ENCODE measurements at places on chromosomes 5 and 9.

- DNase-seq: no peak
These were observed 6.3 kb downstream of the PJA2 start for GRCh38 chr5:109403469-109403868.

DNA sequence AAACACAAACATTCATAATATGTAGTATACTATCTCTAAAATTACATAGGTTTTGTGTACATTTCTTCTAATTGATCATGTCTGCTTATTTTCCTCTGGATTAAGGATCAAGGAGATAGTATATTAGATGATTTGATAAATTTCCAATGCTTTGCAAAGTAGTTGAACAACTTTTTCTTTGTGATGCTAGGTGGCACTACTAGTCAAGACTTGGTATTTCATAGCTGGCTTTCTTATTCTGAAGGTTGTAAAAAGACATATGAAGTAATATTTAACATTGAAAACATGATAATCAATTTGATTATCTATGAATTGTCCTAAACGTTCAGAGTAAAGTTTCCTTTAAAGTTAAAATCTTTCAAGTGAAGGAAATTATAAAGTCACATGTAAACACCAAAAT, 106.1 kb upstream of the FGF10 start:
- no peak for DNase-seq

GRCh38 chr5:95845391-95845790, 22.9 kb upstream of the GLRX start:
- DNase-seq: no peak

- DNase-seq: no peak
These were observed 5.0 kb upstream of the EBF1 start for GRCh38 chr5:159104759-159105144.

GRCh38 chr5:58069846-58070245, 390.0 kb downstream of the PLK2 start:
- no peak for DNase-seq

DNA sequence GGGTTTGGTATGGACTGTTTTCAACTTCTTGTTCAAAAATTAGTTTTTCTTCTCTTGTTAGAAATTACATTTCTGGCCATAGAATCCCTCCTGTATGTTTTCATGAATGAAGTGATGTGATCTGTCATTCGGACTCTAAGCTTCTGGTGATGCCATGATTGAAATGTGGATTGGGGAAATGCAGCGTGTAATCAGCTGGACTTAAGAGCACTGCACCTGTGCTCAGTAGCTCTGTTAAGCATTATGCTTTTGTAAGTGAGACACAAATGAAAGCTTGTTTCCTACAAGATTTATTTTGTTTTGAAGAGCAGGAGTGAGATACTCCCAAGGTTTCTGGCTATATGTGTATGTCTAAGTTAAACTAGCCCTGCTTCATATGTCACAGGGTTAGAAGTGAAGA, 24.0 kb upstream of the FAM120AOS start:
- DNase-seq: no peak

- no peak for DNase-seq
These were observed 499.4 kb downstream of the ISL1 start for GRCh38 chr5:51882647-51883046.

DNA sequence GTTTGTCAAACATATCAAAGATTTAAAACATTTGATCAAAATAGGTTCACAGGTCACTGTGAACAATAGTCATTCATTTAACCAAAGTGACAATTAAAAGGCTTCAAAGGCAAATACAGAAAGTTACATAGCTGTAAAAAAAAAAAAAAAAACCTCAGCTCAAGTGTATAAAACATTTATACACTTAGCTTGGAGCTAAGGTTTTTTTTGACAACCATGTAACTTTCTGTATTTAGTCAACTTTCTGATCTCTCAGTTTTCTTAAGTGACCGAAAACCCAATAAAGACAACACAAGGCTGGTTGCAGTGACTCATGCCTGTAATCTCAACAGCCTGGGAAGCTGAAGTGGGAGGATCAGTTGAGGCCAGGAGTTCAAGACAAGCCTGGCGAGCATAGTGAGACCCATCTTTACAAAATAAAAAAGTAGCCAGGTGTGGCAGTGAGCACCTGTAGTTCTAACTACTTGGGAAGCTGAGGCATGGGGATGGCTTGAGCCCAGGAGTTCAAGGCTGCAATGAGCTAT, 16.4 kb upstream of the UBTD2 start:
- DNase-seq: no peak

DNA sequence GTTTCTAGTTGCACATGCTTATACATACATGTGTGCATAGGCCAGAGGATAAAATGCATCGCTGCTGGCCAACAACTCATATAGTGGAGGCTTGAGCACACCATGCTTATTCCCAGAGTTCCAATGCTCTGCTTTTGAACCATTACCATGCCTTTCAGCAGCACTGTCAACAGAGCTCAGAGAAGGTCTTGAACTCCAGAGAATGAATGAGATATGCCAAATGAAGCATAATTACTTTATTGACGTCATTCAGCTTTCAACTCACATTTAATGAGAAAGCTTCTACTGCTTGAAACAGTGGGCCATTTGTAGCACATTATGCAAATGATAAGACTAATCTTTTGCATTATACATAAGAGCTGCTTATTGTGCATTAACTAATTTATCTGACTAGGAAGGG, 765.3 kb upstream of the GRAMD2B start:
- DNase-seq: no peak

- peak; percentile 56 for DNase-seq
These were observed 575.8 kb downstream of the TLE1 start for GRCh38 chr9:81113453-81114124.

DNA sequence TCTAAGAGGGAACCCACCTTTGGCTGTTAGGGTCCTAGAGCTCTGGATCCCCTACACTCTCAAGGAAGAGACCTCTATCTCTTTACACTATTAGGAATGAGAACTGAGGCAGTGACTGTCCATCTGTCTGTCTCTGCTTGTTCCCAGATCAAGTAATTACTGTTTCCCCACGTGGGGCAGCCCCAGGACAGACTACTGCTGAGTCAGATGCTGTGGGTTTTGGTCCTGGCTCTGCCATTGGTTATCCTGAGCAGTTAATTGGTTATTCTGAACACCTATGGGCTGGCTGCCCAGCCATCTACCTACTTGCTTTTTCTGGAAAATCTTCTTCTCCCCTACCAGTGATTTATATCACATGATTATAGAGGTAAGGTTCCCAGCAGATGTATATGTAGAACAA, 33.3 kb downstream of the FBXO10 start:
- DNase-seq: no peak

DNA sequence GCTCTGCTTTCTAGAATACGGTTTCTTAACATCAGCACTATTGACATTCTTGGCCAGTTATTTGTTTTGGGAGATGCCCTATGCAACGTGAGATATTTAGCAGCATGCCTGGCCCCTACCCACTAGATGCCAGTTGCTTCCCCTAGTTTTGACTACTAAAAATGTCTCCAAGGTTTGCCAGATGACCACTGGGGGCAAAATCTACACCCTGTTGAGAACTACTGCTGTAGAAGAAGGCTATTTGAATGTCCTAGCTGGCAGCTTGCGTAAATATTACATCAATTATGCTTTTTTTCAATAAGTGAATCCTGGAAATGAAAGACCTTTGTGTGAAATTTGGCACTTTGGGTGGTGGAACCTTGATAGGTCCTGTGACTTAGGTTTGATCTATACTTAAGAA, 5.0 kb downstream of the NCBP1 start:
- no peak for DNase-seq

GRCh38 chr5:136309376-136309775, 56.0 kb downstream of the TRPC7 start:
- DNase-seq: no peak

- no peak for DNase-seq
These were observed 11.6 kb downstream of the CEMIP2 start for GRCh38 chr9:71756753-71757152.

- DNase-seq: no peak
These were observed 334.1 kb downstream of the RFX3 start for GRCh38 chr9:3191715-3192114.

DNA sequence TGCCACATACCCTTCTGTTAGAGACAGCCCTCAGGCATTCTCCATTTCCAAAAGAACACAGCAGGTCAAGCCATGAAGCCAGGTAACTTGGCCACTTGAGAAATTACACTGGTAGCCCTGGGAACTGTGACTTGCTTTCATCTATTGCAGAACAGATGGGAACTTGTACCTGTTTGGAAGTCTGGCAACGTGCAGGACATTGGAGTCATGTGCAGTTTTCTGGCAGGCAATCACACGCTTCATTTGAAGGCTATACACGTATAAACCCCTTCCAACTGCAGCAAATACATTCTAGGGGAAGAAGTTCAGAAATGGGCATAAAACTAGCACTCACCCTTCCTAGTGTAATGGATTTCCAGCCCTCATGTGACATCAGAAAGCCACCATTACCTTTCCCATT, 54.0 kb downstream of the WDR41 start:
- DNase-seq: no peak

- DNase-seq: no peak
These were observed 15.8 kb upstream of the HACD4 start for GRCh38 chr9:21047281-21047691.

- DNase-seq: no peak
These were observed 66.2 kb downstream of the GCNT1 start for GRCh38 chr9:76525196-76525595.

DNA sequence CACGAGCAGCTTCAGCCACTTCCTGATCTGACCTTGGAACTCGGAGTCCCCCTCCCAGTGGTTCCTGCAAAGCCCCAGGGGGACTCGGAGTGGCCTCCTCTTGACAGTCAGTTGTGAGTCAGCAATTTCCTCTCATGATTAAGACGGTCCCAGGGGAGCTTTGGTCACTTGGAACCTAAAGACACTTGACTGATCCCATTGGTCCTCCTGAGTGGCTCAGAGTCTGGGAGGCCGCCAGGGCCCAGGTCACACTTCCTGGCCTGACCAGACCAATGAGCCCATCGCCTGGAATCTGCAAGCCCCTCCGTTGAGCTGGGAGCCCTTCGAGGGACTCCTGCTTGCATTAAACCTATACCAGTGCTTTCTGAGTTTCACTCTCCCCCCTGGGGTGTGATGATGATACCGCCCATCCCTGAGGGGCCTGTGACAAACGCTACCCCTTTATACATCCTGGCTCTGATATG, 29.1 kb downstream of the TSPAN17 start:
- no peak for DNase-seq

GRCh38 chr9:135355521-135356011, 124.0 kb upstream of the PPP1R26 start:
- DNase-seq: no peak

GRCh38 chr9:129781981-129782380, 21.0 kb upstream of the TOR1B start:
- DNase-seq: no peak

GRCh38 chr5:136675769-136676168, 310.4 kb upstream of the TRPC7 start:
- no peak for DNase-seq

- no peak for DNase-seq
These were observed 11.0 kb upstream of the ABL1 start for GRCh38 chr9:130824079-130824478.

DNA sequence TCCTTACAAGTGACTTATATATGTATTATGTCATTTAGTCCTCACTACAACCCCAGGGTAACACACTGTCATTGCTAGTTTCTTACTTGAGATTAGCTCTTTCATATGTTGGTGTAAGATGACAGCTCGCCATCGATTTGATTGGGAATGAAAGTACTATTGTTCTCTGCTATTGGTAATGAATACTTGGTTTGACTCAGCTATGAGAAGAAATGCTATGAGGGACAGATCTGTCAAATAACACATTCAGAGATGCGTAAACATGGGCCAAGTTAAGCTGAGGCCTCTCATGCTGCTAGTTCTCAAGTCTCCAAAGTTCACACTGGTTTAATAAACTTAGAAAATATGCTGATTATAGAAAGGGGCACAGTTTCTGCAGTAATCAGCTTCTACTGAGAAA, 142.7 kb downstream of the SGCD start:
- no peak for DNase-seq

DNA sequence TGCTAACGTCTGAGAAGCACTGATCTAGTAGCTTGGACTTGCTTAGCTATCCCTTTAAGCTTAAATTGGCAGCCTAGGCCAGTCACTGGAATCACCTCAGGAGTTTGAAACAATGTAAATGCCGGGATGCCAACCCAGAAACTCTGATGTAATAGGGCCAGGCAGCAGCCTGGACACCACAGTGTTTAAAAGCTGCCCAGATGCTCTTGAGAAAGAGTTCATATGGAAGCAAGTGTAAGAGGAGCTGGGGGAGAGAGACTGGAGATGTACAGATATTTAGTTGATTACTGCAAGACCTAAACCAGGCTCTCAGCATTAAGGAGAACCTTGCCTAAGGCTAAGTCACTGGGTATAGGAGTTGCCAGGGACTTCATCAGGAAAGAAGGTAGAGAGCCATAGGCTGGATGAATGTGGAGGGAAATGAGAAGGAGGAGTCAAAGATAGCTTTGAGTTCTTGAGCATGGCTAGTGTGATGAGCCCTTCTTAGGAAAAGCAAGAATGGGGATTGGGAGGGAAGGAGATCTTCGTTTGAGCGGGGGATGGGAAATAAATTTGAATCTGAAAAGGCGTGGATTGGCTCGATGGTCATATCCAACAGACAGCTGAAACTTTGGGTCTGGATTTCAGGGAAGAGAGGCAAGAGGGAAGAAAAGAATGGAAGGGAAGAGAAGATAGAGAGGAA, 392.9 kb upstream of the WWC1 start:
- DNase-seq: no peak

DNA sequence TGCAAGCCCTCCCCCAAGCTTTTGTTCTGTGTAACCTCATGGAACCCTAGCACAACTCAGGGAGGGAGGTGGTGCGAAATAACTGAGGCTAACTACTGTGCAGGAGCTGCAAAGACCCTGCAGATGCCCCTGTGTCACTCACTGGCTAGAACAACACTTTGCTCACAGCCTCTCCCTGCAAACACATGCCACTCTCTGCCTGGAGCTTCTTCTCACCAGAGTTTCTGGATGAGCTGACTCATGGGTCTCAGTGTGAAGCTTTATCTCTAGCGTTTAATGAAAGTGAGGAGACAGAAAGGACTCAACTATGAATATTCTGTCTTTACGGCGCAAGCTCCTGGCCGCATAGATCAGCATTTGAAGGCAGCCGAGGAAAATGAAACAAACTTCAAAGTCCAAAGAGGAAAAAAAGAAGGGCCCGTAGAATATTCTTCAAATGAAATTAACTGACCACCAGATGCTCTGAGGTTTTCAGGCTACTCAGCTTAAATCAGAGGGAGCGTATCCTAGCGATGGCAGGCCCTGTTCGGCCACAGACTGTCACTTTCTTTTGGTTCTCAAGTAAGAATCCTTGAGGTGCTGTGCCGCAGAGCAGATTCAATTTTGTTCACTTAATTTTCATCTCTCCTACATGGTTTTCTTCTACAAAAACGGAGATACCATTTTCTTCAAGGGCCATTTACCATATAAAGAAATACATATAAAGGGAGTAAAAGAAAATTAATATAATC, 77.7 kb upstream of the TAS2R1 start:
- DNase-seq: no peak

- no peak for DNase-seq
These were observed 62.4 kb downstream of the KIAA1958 start for GRCh38 chr9:112548836-112549595.

- no peak for DNase-seq
These were observed 45.4 kb upstream of the CDKN2B start for GRCh38 chr9:22054529-22054928.

- DNase-seq: no peak
These were observed 186.4 kb downstream of the SLIT3 start for GRCh38 chr5:169114466-169115065.
